ENCODE measurements at places on chromosomes 11 and 22. TPM values are rescaled to one million over a fixed set of nuclear protein-coding genes. Genes with fewer than 3 reads are reported as not detected.

The ABTB2 gene
- total RNA-seq, result 9.3 TPM

GRCh38 chr11:62857541-62857982, 18.2 kb upstream of the WDR74 start:
- no peak for DNase-seq

DNA sequence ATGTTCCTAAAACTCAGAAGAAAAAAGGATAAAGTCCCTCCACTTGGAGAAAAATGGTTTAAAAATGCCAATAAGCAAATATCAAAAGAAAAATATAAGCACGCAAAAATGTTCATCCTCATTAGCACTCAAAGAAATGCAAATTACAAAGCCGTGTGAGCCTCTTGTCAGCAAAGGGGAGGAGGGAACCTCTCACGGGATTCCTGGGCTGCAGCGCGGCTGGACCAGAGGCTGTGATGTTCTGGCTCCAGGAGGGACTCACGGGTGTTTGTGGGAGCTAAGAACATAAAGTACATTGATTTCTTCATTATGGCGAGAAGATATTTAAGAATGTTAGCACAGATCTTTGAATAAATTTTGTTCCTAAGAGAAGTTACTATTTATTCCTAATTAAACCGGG, 1451.2 kb downstream of the BRD1 start:
- DNase-seq, result no peak

GRCh38 chr11:66857234-66857926, 516 bp downstream of the LRFN4 start:
- peak; percentile 46 for DNase-seq

The SYNGR1 gene
- 1.4 TPM for total RNA-seq

DNA sequence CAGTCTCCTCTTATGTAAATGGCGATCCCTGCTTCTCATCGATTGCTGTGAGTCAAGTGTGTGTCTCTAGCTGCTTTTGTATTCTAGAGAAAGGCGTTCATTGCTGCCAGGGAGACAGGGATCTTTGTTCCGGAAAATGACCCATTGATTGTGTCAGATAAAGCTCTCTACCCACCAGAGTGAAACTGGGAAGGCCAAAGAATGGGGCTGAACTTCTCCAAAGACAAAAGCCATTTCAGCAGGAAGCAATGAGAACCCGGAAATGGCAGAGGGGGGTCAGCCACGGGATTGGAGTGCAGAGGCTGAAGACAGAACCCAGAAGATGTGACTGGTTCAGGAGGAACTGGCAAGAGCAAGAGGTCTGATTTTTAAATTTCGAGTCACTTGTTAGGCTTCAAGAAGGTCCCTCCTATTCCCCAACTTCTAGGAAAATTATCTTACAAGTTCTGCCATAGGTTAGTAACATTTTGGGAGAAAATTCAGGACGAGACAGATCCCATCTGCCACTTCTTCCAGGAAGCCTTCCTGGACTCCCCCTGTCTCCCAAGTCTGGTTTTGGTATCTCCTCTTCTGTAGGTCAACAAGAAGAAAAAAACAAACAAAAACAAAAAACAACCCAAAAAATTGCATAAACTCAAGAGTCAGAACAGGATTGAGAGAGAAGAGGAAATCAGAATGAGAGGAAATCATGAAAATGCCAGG, 110.6 kb downstream of the NECTIN1 start:
- no peak for DNase-seq

DNA sequence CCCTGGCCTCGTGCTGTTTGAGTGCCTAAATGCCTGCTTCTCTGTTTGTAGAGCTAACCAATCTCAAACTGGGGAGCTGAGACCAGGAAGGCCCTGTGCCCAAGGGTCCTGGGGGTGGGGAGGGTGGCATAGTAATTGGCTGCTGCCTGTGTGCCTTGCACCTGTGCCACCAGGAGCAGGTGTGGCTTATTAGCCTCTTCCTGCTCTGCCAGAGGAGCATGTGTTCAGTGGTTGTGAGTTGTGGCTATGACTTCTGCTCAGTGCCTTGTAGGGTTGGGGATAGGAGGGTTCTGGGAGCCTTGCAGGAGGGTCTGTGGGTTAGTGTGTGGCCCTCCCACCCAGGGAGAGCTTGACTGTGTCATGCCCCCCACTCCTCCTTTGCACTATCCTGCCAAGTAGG, 109.2 kb downstream of the ZBTB16 start:
- no peak for DNase-seq

DNA sequence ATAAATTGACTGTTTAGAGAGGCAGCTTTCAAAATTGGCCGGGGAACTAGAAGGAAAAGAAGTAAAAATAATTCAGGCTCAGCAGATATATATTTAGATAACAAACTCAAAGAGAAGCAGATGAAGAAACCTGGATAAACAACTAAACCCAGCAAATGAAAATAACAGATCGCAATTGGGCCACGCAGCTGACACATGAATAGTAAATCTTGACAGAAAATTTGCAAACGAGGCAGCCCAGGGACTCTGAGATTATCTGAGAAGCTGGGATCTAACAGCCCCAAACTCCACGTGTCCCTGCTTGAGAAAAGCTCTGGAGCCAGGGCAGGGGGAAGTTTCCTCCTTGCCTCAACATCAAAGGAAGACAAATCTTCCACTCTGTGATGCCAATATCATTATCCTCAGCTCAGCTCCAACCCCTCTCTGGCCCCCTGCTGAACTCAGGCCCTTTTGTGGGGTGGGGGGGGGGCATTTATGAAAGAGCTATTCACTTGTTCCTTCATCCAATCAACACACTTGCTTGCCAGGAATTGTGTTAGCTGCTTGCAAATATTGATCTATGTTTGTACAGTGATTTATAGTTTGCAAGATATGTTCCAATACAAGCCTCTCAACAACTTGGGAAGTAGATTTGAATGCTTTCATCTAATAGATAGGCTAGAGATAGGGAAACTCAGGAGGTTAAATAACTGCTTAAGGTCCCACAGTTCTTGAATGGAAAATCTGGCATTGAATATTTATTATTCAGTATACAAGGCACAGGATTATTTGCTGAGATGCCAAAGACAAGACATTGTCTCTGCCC, 72.5 kb upstream of the C11orf87 start:
- DNase-seq, result no peak

DNA sequence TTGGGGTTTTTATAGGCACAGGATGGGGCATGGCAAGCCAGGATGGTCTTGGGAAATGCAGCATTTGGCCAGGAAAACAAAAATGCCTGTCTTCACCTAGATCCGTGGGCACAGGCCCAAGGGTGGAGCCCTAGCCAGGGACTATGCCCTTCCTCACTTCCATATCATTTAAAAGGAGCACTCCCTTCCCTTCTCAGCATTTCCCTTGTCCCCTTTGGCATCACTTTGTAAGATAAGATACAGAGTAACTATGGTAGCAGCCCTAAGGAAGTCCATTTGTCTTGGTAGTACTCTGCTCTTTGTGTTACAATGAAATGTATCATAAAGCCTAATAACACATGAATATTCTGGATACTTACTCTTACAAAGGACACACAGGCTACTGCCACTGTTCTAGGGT, 1092.6 kb upstream of the TENM4 start:
- no peak for DNase-seq

DNA sequence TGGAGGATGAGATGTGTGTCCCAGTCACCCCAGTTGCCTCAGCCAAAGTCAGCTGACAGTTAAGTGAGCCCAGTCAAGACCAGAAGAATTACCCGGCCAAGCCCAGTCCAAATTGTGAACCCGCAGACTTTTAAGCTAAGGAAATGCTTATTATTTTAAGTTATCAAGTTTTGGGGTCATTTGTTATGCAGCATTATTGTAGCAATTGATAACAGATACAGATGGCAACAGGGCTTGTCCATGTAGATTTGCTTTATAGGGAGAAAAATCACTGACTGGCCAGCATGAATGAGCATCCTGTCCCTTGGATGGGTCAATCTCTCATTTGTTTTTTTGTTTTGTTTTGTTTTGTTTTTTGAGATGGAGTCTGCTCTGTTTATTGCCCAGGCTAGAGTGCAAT, 22.9 kb downstream of the SDHAF2 start:
- DNase-seq, result no peak

- DNase-seq, result no peak
These were observed 23.7 kb downstream of the NCF4 start for GRCh38 chr22:36884349-36885158.

The SIRT3 gene
- total RNA-seq, result 5.4 TPM

GRCh38 chr11:59415111-59415510, 11.1 kb downstream of the OR5A2 start:
- DNase-seq, result no peak

The SPON1 gene
- total RNA-seq, result 0.09 TPM

DNA sequence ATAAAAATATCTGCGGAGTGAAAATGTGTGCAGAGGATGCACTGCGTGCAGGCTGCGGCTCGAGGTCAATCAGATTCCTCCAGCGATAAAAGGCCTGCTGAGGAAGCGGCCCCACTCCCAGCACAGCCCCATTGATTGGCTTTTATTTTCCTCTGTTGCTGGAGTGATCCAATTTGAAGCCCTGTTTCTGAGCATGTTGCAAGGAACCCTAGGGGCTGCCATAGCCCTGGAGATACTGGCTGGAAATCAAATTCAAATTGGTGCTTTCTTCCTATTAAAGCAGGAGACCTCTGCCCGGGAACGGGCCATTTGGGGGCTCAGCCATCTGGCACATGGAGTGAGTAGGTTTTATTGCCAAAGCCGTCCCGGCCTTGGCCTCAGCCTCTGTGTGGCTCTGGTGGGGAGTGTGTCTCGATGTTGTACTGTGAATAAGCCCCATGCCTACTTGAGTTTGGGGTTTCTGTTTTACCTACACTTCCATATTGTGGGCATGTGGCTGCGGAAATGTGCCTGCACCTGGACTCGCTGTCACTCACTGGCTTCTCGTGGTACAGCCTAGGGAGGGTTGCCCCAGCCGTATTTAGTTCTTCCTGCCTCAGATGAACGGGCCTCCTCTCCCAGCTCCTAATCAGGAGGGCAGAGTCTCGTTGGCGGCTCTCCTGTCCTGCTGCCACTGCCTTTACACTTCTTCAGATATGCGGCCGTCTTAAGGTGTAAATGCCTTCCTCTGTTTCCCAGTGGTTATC, 25.6 kb downstream of the PARVB start:
- no peak for DNase-seq

- no peak for DNase-seq
These were observed 15.5 kb upstream of the LMO2 start for GRCh38 chr11:33907421-33907820.

DNA sequence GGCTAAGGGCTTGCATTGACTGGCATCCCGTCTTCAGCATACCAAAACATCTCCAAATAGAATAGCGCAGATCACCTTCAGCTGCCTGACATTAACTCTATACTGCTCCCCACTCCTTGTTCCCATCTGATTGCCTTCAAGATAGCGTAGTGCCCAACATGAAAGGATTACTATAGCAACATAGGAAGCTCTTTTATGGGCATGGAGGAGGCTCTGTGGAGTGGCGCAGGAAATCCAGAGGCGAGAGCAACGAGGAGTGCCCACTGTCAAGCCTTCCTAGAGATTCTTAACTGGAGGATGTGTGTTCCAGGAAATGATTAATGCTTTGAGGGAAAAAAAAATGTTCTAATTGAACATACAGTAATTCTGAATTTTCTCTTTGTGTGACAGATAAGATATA, 213.3 kb downstream of the CADM1 start:
- DNase-seq, result peak; percentile 5

- DNase-seq, result no peak
These were observed 13.7 kb upstream of the KIAA0930 start for GRCh38 chr22:45254388-45254787.

DNA sequence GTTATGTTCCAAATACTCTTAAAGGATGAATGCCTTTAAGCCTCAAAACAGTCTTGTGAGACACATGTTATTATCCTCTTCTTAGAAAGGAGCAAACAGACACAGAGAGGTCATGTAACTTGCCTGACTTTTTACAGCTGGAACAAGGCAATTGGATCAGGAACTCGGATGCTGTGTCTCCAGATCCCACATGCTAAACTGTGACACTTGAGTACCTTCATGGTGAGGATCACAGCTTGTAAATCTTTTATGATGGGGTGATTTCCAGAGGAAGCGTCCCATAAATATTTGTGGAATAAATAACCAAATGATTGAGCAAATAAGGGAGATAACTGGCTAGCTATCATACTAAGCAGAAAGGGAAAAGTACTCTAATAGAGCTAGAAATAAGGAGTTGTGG, 171.2 kb downstream of the C11orf91 start:
- DNase-seq, result no peak

DNA sequence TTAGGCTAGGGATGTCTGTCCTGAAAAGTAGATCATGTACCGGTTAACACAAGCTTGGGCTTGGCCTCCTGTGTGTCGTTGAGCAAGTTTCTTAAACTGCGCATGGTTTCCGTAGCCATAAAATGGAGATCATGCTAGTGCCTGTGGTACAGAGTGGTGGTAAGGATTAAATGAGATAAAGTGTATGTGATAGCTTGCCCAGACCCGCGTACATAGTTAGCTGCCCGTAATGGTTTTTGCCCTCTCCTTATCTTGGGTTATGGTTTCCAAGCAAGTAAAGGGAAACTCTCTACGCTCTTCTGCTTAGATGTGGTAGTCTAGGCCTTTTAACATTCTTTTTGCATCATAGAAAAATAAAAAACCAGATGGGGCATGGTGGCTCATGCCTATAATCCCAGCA, 11.0 kb upstream of the PTPRJ start:
- DNase-seq, result no peak

The PTPRCAP gene
- 1.1 TPM for total RNA-seq

DNA sequence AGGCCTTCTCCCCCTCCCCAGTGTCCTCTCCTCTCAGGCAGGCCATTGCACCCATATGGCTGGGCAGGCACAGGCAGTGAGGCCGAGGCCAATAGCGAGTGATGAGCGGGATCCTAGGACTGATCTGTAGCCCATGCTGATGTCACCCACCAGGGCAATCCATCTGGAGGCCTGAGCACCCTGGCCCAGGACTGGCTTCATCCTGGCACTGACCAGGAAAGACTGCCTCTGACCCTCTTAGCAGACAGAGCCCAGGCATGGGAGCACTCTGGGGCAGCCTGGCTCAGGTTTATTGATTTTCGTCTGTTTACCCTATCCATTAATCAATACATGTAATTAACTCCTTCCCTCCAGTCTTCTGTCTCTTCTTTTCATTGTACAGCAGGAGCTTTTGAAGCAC, 5.1 kb upstream of the TIRAP start:
- DNase-seq, result no peak

The ART1 gene
- total RNA-seq, result not detected

DNA sequence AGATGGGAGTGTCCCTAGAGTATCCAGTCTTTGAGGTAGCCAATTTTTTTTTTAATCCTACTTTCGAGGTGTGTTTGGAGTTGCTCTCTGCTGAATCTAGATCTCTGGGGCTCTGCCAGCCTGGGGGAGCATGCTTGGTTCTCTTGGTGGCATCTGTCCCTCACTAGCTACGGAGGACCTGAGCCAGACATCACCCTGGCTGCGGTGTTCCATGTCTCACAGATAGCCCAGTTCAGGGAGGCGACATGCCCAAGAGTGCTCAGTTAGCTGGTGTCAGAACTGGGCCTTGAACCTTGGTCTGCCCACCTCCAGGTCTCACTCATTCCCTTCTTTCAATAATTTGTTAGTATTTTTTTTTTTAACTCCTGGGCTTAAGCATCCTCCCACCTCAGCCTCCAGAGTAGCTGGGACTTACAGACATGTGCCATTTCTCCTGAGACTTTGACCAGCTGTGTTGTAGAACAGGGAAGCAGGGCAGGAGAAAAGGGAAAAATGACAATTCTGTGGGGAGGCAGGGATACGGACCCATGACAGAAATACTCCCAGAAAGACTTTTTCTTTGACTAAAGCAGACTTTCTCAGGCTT, 621 bp downstream of the HMOX1 start:
- no peak for DNase-seq

Data from Daoy (cell line).